CD8-positive, alpha-beta memory T cell (primary cell): ENCODE measurements at places on chromosomes 6 and 20. TPM values are rescaled to one million over a fixed set of nuclear protein-coding genes. Genes with fewer than 3 reads are reported as not detected.

Gene SAMD3
- total RNA-seq, result 14.5 TPM

Gene RSPO3
- not detected for total RNA-seq

Gene RNF144B
- total RNA-seq, result 0.98 TPM

Gene TAAR8
- total RNA-seq, result not detected

Gene BACH2
- 41.8 TPM for total RNA-seq

Gene NINL
- total RNA-seq, result 1.5 TPM

Gene USP49
- total RNA-seq, result 5.2 TPM

Gene BTBD3
- total RNA-seq, result 0.80 TPM

Gene KCNQ5
- 7.9 TPM for total RNA-seq

Gene ADTRP
- 3.9 TPM for total RNA-seq

Gene PLA2G7
- total RNA-seq, result 2.4 TPM
